Stimulated activated CD8-positive, alpha-beta memory T cell treated with anti-CD3 and anti-CD28 coated beads, Interleukin-12 subunit alpha, Interleukin-12 subunit beta, amount 100 ng/mL, for 1 hour (primary cell): ENCODE measurements at places on chromosomes 12 and 14.

DNA sequence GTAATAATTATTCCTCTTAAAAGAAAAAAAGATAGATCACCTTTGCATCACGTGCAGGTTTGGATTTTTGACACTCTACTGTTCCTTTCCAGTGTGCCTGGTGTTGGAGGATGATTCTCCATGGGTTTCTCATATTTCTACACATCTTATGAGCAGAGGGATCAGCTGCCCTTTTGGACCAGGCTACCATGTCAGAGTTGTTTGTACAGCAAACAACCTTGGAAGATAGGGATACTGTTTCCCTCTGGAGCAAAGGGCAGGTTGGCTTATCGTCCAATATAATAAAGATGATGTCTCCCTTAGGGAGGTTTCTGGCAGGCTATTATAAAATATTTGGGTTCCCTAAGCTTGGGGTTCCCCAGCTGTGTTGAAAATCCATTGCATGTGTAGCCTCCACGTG lies 42.1 kb downstream of the DAO start:
- no peak for DNase-seq

DNA sequence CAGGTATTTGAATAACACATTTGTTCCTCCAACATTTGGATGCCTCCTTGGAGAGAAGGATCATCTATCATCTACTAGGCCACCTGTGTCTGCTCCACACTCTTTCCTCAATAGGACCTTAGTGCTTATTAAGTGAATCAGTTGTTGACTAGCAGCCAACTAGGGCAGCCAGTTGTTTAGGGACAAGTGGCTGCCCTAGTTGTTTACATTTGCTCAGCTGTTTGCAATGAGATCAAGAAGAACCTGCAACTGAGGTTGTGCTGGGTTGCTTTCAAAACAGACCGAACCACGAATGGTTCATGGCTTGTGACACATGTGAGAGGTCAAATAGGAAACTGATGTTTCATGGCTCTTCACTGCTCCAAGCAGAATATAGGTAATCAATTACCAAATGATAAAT lies 53.8 kb downstream of the TMCC3 start:
- DNase-seq: no peak

DNA sequence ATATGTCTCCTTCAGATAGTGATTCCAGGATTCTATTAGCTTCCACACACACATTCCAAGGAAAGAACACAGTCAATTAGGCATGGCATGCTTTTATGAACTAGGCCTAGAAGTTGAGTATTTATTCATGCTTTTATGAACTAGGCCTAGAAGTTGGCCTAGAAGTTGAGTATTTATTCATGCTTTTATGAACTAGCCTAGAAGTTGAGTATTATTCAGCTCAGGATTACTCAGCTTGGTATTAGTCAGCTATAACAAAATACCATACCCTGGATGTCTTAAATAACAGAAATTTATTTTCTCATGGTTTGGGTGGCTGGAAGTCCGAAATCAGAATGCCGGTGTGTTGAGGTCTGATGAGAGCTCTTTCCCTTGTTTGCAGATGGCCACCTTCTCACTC lies 442.7 kb upstream of the FLRT2 start:
- no peak for DNase-seq

DNA sequence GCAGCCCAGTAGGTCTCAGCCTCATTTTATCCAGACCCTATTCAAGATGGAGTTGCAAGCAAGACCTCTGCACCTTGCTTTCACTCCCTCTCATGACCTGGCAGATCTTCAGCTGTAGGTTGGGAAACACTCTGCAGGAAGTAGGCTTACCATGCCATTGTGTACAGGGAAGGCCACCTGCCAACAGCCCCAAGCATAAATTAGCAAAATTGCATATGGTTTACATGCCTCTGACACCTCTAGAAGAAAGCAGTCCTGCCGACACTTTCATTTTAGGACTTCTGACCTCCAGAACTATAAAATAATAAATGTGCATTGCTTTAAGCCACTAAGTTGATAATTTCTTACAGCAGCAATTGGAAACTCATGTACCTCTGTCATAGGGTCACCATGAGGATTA lies 96.9 kb downstream of the SLC15A4 start:
- DNase-seq: no peak

- DNase-seq: no peak
Observed at GRCh38 chr14:98219638-98220037, 1052.4 kb downstream of the BCL11B start.

- peak; percentile 17 for DNase-seq
Observed at GRCh38 chr14:24052656-24053547, 1.1 kb downstream of the CARMIL3 start.
